Stimulated activated CD8-positive, alpha-beta memory T cell treated with anti-CD3 and anti-CD28 coated beads, Interleukin-15, amount 100 ng/mL, for 48 hours (primary cell): ENCODE measurements at places on chromosomes 3 and 15.

- no peak for DNase-seq
Observed at GRCh38 chr3:170003881-170004356, 33.9 kb upstream of the GPR160 start.

DNA sequence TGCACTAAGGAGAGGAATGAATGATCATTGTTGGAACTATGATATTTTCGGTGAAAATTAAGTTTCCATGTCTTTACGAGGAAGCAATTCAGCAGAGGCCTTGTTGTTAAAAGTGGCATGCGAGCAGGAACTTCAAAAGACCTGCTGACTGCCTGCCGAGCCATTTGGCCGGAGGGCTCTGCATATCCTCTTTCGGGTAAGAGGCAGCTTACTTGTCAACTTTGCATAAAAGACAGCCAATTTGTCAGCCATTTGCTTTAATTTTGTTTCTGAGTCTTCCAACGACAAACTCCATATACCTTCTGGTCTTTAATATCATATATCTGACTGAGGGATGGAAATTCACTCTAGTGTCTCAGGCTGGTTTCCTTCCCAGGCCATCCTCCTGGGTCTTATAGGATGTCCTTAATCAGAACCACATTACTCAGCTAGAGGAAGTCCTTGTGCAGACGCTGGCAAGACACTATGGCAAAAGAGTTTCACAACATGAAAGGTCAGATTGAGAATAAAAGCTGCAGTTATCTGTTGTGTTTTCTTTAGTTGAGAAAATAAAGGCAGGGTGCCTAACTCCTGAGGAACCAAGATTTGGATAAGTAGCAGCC, 128.7 kb upstream of the WNT5A start:
- no peak for DNase-seq

- no peak for DNase-seq
Observed at GRCh38 chr3:20589275-20589674, 403.3 kb upstream of the SGO1 start.

- DNase-seq: no peak
Observed at GRCh38 chr3:100023150-100023549, 91.2 kb downstream of the FILIP1L start.

DNA sequence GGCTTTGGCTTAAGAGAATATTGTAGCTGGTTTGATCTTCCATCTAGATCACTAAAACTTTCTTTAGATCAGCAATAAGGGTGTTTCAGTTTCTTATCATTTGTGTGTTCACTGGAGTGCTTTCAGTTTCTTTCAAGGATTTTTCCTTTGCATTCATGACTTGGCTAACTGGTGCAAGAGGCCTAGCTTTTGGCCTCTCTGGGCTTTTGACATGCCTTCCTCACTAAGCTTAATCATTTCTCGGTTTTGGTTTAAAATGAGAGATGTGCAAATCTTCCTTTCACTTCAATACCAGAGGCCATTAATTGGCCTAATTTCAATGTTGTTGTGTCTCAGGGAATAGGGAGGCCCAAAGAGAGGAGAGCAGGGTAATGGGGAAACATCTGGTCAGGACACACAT, 30.3 kb upstream of the CCNB2 start:
- no peak for DNase-seq

DNA sequence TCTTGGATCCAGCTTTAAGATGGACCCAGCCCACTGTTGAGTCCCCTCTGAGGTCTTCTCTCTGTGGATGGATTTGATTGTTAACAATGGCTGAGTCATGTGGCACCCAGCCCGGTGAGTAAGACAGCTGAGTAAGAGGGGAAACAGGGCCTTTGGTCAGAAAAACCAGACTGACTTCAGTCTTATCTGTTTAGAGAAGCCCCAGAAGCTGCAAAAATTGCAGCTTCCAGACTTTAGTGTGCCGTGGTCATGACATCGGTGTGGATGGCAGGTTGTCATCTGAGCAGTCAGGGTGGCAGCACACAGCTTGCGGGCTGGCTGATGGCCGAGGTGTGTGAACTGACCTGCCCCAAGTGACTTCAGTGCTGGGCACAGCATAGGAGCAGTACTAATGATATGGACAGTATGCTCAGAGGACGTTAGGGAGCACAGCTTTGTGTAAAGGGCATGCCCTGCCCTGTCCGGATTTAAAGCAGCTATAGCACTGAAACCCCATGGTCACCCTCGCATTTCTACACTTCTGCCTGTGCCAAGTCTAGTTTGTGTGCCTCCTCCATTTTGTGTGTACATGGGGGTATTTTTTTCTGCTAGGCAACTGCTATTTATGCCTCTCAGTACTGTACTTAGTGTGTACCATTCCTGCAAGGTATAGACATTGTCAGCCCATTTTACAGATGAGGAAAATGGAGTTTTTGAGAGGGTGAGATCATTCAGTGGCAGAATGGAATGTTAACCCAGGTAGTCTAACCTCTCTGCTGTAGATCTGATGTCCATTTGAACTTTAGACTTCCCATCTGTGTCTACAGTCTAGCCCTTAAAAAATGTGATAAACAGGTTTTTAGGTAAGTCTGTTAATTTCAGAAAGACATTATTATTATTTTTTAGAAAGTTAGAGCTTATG, 44.4 kb downstream of the FLNB start:
- peak; percentile 58 for DNase-seq

- no peak for DNase-seq
Observed at GRCh38 chr15:25094519-25094918, 139.7 kb downstream of the SNRPN start.

DNA sequence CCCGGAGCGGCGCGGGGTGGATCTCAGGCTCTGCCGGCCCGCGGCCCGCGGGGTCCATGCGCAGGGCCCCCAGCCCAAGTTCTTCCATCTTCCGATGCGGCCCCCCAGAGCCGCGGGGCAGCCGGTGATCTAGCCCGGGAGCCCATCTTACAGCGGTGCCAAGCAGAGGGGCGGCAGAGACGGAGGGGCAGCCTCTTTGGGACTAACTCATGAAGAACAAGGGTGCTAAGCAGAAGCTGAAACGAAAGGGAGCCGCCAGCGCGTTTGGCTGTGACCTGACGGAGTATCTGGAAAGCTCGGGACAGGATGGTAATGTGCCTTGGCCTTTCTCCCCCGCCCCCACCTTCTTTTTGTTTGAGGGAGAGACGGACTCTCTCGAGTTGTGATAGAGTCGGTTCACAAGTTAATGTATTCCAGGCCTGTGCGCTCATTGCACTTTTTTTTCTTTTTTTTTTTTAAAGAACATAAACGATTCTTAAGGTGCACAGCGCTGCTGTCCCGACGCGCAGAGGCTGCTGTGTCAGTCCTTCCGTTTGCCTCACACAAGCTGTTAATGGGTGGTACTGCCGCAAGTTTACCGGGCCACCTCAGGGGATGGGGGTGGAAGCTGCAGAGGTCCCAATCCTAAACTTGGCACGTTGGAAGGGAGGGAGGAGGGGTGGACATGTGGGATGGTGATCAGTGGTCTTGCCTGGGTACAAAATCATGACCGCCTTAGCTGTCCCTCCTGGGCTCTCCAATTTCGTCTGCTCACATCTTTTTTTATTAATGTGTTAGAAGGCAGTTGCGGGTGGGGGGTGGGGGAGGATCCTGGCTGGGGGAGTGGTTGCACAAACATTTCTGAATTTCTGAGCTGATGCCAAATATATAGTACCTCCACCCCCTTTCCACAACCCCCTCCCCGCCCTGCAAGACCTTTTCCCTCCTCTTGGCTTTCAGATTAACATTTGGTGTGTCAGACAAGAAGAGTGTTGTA, 801 bp downstream of the ARHGAP31 start:
- peak; percentile 39 for DNase-seq

DNA sequence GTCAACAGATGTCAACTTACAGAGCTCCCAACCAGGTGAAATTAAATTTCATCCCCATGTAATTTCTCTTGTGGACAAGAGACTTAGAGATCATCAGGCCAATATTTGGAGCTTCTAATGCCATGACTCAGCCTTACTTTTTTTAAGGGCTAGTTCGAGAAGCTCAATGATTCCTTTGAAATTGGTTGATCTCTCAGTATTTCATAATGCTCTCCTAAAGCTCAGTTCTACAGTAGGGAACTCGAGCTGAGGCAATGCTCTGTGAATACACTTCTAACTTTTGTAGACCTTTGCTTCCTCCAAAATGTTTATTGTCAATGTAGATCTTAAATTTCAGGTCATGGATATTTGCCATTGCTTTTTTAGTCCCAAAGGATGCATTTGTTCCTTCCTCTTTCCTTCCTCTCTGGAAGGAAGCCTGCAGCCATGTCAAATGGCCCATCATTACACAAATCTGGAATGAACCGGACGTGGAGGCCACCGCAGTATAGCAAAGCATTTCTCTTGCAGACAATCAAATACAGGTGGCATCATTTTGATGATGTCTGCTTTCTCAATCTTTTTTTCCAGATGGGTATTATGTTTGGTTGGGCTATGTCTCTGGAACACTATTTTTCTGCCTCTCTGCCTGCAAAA, 28.3 kb downstream of the STARD5 start:
- no peak for DNase-seq
